T-helper 22 cell (primary cell): ENCODE measurements at places on chromosomes 16 and 17.
A peak's percentile ranks its signal among the peaks of the same experiment; 100 is the strongest.

GRCh38 chr17:67769231-67769630 lies 51.5 kb downstream of the NOL11 start:
- DNase-seq, result no peak

DNA sequence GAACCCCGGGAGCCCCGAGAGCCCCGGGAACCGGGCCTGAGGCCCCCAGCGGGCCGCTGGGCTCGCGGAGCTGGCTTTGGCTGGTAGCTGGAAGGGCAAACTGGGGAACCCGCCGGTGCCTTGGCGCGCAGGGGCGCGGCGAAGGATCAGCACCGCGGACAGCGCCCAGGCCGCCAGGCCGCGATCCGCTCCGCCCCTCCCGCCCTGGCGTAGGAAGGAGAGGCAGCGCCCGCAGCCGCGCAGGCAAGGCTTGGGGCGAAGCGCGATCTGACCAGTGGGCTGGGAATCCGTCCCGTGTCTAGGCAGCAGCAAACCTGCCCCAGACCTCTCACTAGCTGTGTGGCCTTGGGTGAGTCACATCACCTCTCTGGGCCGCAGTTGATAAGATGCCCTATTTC lies 331 bp upstream of the CCDC92B start:
- peak; percentile 23 for DNase-seq

DNA sequence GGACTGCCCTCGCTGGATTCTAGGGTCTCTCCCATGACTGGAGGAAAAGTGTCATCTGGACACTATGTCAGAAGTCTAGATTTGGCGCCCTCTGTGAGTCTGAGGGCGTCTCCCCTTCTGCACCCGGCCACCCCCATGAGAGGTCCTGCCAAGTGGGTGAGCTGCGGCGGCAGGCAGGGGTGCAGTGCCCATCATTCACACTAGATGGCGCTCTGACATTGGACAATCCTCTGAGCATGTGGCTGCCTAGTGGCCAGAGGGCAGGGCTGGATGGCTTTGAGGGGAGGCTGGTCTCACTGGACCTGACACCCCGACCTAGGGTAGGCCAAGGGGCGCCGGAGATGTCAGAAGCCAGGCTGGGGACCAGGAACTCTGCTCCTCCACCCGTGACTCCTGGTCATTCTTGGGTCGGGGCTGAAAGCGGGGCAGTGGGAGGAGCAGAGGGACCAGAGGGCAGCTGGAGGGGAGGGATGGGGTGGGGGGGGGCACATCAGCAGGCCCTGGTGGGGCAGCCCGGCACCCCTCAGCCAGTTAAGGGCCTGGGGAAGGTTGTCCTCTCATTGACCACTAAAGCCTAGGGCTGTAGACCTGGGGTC lies 28.0 kb downstream of the MRM1 start:
- peak; percentile 40 for DNase-seq

- no peak for DNase-seq
These were observed 27.1 kb downstream of the ARSG start for GRCh38 chr17:68318103-68318991.

- no peak for DNase-seq
These were observed 4.8 kb upstream of the GOSR1 start for GRCh38 chr17:30472238-30472890.

DNA sequence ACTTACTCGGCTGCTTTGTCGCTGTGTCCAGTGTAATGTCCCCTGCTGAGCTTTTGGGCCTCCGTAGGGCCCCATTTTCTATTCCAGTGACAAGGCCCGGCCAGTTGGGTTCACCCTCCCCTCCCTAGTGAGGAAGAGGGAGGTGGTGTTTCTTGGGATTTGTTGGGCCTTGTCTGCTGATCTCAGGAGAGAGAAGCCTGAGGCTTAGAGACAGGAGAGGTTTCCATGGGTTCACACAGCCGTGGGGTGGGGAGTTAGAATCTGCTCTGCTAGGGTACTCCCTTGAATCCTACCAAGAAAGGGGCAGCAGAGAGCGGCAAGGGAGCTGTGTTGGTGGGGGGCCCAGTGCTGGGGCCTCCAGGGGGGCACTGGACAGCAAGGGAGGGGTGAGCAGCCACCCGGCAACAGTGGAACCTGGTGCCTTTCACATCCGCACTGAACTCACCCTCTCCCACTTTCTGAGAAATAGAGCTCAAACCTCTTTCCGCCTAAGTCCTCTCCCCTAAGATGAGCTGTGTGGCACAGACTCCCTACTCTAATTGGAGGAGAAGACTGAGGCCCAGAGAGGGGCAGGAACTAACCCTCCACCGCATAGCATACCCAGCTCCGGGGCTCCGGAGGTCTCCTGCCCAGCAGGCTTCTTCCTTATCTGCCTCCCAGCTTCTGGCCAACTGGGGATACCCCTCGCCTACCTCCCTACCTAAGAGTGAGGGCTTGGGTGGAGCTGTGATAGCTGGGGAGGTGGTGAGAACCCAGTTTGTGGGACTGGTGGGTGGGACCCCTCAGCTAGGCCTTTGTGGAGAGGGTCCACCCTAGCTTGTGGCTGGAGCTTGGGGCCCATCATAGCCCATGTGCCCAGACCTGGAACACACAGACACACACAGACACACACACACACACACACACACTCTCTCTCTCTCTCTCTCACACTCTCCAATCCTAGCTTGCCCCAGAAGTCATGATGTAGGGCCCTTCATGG lies 6.8 kb downstream of the TBKBP1 start:
- no peak for DNase-seq

- DNase-seq, result no peak
These were observed 23.4 kb upstream of the CPSF4L start for GRCh38 chr17:73284906-73285602.

DNA sequence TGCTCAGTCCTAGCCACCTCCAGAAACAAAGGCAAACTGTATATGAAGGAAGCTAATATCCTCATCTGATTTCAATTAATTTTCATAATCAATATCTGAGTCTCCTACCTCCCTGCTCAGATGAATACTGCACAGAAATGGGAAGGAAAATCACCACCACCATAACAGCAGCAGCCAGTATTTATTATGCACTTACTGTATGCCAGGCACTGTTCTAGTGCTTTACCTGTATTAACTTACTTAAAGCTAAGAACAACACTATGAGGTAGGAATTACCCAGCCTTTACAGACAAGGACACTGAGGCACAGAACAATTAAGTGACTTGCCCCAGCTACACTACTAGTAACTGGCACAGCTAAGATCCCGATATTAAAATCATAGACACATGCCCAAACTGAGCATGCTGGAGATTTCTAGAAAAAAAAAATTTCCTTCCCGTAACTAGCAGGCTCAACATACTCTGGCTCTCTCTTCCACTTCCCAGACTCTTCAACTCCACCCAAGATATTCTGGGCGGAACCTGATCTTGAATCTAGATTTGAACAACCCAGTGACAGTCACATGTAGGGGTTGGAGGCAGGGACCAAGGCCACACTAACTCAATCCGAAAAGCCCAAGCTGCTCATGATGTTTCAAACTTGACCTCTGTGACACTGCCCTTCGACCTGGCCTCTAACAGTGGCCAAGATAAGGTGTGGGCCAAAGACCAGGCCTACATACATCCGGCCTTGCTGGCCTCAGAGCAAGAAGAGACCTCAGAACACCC lies 3.9 kb downstream of the TRIM25 start:
- no peak for DNase-seq

- DNase-seq, result no peak
These were observed 17.4 kb upstream of the RASD1 start for GRCh38 chr17:17513626-17514025.
